Right lung (tissue), 10 donors: ENCODE measurements at places on chromosomes 6 and 20. TPM values are rescaled to one million over a fixed set of nuclear protein-coding genes. Genes with fewer than 3 reads are reported as not detected.

DNA sequence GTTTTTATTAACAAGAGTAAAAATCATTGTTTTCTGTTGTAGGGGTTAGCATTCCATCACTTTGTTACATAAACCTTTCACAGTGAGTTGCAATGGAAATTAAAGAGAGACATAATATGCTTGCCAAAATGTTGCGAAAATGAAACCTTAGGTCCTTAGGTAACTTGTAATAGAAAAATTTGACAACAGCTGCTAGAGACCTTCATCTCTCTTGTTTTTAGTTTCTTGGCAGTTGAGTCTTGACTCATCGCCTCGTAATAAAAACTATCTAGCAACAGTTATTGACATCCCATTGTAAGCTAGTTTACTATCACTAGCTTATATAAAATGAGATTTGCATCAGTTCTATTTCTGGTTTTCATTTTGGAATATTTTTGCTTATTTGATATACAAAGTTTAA lies 179.0 kb upstream of the MMS22L start:
- DNase-seq, result no peak

GRCh38 chr6:69735027-69735426 lies 61.8 kb downstream of the LMBRD1 start:
- no peak for DNase-seq

DNA sequence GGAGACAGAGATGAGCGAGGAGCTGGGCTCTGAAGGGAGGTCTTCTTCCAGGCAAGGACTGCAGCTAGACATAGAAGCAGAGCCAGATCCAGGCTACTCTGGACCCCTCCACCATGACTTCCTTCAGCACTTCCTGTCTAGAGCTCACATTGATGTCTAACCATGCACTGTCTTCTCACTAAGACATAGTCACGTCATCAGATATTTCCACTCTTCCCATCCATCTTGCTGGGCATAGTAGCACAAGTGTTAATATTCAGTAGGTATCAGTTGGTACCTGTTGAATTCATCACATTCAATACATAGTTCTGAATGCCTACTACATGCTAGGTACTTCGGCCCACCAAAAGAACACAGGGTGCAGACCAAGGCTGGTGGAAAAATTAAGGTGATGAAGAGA lies 2.9 kb downstream of the HLA-DMA start:
- DNase-seq, result no peak

DNA sequence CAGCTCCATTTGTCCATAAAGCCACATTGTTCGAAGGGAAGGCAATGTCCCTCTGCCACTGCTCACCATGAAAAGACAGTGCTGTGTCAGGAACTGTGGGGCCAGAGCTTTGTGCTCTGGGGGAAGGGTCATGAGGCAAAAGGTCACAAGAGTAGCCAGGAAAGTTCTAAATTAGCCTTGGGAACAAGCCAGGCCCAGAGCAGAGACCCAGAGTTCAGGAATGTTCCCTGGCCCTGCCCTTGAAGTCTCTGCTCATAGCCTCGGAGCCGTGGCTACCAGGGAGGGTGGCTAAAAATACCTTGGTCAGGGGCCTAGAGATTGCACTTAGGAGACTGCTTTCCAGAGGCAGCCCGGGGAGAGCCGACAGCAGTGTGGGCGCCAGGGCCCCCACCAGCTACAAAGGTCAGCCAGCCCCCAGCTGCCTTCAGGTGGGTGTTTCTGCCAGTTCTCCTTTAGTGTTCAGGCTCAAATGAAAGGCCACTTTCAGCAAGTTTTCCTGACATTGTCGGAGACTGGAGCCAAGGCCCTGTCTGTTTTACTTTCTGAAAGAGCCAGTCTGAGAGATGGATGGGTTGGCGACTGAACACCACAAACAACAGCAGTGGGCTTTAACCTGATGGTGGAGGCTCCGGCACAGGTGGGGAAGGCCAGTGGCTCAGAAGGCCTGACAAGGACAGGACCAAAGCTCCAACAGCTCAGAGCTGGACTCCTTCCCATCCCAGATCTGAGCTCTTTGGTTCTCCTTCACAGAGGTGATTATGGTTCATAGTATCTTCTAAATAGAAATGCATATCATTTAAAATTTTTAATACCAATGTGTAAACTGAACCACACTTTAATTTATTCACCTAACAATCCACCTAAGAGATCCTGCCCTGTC lies 76.2 kb downstream of the CDH26 start:
- no peak for DNase-seq

DNA sequence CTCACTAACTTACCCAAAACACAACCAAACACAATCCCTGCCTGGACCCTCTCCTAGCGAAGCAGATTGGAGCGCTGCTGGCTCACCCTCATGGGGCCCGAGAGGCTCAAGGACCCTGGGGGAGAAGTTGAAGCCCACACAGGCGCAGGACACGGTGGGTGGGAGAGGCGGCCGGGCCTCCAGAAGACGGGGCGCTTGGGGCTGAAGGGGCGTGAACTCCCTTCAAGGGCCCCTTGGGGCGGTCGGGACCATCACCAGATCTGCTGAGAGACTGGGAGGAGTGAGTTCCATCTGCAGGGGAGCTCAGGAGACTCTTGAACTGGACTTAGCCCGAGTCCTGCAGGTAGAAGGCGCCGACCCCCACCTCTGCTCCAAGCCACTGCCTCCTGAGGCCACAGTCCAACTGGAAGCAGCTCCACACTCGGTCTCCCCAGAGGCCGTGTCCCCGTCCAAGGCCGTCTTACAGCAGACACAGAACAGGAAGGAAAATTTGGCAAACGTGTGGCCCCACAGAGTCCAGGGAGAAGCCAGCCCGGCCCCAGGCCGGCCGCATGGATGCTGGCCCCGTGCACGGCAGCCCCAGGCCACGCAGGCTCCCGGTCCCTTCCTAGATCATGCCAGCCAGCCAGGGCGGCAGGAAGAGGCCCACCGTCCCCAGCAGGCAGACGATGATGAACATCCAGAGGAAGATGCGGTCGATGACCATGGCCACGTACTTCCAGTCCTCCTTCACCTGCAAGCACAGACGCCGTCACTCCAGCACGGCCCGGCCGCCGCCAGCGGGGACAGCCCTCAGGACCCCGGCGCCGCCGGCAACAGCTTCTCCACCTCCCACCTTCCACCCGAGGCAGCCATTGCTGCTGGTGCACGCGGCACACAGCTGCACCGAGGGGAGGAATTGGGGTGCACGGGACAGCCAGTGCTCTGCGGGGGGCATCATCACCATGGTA lies 14.7 kb downstream of the CHRNA4 start:
- DNase-seq, result no peak

Gene SPINT3
- not detected for polyA plus RNA-seq

Gene DAAM2
- polyA plus RNA-seq, result 45.1 TPM

Gene CDSN
- not detected for polyA plus RNA-seq
